ENCODE measurements at places on chromosomes 12 and 14.
A peak's percentile ranks its signal among the peaks of the same experiment; 100 is the strongest.

DNA sequence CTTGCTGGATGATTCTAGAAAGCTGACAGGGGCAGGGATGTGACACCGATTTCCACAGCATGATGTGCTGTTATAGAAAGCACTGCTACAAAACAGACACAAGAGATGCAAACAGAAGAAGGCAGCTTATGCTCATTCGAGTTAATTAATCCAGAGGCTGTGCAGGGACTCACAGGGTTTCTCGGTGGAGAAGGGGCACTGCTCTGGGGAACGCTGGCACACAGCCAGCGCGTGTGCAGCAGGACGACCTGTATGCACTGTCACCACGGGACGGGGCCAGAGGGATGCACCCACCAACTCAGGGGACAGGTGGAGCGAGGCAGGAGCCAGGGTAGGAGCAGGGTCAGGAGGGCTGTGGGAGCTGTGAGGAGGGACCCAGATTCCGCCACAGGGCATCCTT lies 143.5 kb downstream of the RIMBP2 start:
- DNase-seq = no peak

DNA sequence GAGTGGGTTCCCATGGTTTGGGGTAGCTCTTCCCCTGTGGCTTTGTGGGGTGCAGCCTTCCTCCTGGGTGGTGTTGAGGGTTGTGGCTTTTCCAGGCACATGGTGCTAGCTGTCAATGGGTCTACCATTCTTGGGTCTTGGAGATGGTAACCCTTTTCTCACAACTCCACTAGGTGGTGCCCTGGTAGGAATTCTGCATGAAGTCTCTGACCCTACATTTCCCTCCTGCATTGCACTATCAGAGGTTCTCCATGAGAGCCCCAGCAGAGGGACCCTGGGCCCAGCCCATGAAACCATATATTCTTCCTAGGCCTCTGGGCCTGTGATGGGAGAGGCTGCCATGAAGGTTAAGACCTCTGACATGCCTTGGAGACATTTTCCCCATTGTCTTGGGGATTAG lies 1093.3 kb downstream of the SLC16A7 start:
- DNase-seq = no peak

- DNase-seq = no peak
Measured at GRCh38 chr12:132210223-132211055, 66.2 kb downstream of the NOC4L start.

DNA sequence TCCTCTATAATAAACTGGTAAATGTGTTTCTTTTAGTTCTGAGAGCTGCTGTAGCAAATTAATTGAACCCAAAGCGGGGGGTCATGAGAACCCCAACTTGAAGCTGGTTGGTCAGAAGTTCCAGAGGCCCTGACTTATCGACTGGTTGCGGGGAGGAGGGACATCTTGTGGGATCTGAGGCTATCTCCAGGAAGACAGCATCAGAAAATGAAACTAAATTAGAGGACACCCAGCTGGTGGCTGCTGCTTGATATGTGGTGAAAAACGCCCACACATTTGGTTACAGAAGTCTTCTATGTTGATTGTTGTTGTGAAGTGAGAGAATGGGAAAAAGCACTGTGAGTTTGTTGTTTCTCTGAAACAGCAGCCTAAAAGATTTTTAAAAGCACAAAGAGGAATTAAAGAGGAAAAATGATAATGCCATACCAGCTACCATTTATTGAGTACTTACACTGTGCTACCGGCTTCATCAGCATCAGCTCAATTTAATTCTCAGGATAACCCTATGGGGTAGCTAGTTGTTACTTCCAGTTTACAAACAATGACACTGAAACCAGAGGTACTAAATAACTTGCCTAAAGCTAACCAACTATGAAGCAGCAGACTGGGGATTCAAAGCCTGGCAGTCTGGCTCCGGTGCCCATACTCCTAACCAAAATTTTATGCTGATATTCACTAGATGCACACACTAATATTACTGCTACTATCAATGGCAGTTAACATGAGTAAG lies 24.3 kb downstream of the DDX24 start:
- peak; percentile 37 for DNase-seq

- DNase-seq = no peak
Measured at GRCh38 chr12:26773313-26774104, 59.5 kb downstream of the ITPR2 start.

GRCh38 chr14:71267691-71268090 lies 360.4 kb downstream of the PCNX1 start:
- no peak for DNase-seq

DNA sequence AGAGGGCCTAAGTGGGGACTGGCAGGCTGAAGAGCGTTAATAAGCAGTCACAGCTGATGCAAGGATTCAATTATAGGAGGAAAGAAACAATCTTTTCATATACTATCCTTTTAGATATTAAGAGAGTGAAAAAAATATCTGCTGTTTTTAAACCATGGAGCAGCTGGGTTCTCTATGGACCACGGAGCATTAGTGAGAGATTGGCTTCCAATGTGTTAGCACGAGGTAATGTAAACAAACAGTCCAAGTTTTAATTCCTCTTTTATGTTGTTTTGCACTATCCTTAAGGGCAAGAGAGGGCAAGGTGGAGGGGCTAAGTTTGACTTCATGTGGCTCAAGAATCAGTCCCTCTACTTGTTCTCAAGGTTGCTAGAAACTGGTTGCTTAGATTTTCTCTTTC lies 30.9 kb downstream of the CDKN1B start:
- DNase-seq = no peak
